ENCODE measurements at places on chromosomes 1 and 21.
A peak's percentile ranks its signal among the peaks of the same experiment; 100 is the strongest.

- peak; percentile 76 for DNase-seq
Measured at GRCh38 chr1:165129568-165130164, 226.8 kb downstream of the LMX1A start.

GRCh38 chr1:180165509-180166435 lies 11.1 kb downstream of the QSOX1 start:
- DNase-seq: no peak

DNA sequence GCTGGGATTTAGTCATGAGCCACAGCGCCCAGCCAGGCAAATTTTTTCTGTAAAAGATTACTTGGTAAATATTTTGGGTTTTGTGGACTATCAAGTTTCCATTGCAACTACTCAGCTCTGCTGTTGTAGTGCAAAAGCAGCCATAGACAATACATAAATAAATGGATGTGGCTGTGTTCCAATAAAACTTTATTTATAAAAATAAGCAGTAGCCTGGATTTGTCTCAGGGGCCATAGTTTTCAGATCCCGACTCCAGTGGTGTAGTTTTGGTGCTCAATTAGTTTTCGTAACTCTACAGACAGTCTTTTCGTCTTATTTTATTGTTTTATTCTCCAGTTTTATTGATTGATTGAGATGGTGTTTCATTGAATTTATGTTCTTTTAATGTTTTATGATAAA lies 80.1 kb upstream of the IVNS1ABP start:
- no peak for DNase-seq

GRCh38 chr21:34523019-34523555 lies 11.1 kb upstream of the KCNE1 start:
- DNase-seq: no peak

DNA sequence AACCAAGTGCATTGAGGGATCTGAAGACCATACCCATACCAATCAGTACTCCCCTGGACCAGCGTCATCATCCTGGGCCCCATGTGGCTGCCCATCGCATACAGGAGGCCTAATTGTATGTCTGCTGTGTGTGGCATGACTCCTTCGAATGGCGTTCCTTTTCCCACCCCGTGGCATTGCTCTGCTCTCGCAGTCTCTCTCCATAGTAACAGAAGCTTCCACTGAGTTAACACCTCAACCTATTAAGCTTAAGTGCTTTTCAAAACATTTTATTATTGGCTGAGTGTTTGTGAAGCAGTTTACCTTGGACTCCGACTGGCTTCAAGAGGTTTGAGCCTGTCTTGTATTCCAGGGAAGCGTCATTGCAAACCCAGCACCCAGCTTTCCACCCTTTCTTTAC lies 187.1 kb upstream of the LMO4 start:
- no peak for DNase-seq

GRCh38 chr1:67624680-67625079 lies 60.3 kb upstream of the GADD45A start:
- no peak for DNase-seq

DNA sequence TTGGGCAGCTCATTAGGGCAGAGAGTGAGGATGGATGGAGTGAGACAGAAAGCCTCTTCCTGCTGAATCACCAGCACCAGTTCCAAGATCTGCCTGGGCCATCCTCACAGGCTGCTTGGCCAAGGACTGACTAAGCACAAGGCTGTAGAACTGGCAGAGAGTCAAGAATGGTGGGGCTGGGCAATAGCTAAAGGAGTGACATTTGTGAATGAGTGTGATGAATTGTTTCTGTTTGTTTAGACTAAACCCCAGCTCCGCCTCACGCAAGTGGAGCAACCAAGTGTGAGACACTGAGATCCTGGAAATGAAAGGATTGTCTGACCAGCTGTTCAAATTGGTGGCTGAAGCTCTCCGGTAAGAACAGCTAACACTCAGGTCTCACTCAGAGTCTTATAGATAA lies 38.6 kb downstream of the BRINP2 start:
- no peak for DNase-seq

DNA sequence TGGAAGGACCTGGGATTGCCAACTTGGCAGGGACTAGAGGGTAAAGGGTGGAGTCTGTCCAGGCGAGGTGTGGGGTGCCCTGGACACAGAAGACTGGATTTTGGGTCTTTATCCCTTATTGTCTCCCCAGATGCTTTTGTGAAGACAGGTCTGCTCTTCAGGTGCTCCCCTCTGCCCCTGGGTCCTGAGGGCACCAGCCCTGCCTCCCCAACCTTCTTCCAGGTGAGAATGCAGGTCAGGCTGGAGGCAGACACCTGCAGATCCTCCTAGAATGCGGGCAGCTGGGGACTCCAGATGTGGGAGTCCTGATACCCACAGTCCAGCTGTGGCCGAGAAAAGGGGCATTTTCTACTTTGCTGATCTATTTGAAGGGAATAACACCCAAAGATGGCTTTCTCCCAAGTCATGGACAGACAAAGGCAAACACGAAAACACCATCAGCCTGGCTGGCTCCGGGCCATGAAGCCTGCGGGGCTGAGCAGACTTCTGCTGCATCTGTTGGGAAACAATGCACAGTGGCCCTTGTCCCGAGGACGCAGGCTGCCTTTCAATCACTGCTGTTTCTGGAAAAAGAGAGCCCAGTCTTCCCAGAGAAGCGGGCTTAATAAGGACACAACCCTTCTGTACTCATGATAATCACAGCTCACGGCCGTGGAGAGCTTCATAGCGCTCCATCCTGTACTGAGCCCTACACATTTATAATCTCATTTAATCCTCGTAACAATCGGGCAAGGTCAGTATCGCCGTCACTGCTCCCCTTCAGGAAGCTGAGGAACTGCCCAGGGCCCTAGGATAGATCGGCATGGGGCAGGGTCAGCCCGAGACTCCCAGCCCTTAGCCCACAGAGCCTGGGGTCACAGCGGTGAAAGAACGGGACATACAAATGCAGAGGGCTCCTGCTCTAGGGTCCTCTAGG lies 62.0 kb upstream of the ABCG1 start:
- DNase-seq: no peak

GRCh38 chr21:42744520-42745445 lies 91.4 kb downstream of the PDE9A start:
- no peak for DNase-seq

- no peak for DNase-seq
Measured at GRCh38 chr1:53398576-53399365, 60.4 kb upstream of the DMRTB1 start.

DNA sequence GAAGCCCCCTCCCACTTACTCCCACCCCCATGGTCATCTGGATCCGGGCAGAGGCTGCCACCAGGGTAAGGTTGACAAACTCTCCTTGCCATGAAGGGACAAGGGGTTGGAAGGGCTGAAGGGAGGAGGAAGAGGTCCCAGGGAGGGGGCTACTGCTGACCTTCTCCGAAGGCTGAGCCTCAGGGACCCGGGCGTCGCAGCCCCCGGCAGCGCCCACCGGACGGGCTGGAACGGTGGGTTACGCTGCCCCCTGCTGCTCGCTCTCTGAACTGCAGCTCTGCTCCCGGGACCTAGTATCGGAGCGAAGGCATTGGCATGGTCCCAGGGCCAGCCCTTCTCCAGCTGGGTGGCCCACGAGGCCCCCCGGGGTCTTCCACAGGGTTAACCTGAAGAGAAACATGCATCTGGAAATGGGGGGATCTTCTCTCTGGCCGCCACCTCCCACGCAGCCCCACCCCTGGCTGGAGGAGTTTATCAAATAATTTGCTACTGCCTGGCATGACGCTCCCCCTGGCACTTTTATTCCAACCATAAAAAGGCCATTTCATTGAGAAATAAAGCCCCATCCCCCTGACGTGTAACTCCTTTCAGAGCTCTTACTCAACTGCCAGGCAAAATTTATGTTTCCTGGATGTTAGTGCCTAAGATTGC lies 70.4 kb upstream of the TARDBP start:
- DNase-seq: peak; percentile 73

- DNase-seq: peak; percentile 37
Measured at GRCh38 chr1:227925582-227926198, 22.0 kb downstream of the WNT9A start.

DNA sequence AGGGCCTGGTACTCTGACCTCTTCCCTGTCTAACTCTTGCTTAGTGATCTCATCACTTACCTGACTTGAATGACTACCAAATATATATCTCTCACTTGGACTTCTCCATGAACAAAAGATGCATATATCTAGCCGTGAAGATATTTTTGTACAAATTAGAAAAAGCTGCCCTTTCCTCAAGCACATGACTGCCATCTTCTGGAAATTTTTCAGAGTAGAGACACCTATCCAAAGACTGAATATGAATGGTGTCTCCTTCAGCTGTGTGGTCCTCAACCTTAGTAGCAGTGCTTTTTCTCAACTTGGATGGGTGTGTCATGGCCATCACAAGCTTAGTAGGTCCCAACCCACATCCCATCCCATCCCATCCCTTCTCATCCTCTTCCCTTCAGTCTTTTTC lies 142.3 kb downstream of the DNM3 start:
- DNase-seq: peak; percentile 69

DNA sequence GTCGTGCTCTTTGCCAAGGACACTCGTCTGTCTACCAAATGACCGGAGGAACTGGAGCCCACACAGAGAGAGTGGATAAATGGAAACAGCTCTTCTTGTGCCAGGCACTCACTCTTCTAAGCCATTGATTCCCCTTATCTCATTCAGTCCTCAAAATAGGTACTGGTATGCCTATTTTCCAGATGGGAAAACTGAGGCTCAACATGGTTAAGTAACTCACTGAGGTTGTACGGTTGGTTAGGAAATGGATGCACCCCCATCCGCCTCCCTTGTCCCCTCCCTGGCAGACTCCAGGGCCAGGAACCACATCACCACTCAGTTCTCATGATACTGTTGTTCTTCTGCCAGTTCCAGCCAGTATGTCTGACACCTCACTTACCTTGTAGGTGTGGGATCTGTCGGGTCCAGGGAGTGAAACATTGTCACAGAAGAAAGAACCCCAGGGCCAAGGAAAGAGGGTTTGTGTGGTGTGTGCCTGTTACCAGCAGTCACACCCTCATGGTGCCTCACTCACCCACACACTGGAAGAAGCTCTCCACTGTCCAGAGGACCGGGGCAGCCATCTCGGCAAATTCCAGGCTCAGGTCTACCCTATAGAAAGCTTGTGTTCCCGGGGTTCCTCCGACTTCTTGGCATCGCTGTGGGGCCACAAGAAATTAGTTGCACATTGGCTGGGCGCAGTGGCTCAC lies 58.8 kb upstream of the TARDBP start:
- no peak for DNase-seq

GRCh38 chr21:32800056-32800455 lies 28.5 kb upstream of the PAXBP1 start:
- no peak for DNase-seq

- peak; percentile 41 for DNase-seq
Measured at GRCh38 chr1:206772243-206772937, at the start of gene IL10. Gene IL10 (minus strand): TSS chr1:206772494. CDS start chr1:206772435, 59 bp downstream.

DNA sequence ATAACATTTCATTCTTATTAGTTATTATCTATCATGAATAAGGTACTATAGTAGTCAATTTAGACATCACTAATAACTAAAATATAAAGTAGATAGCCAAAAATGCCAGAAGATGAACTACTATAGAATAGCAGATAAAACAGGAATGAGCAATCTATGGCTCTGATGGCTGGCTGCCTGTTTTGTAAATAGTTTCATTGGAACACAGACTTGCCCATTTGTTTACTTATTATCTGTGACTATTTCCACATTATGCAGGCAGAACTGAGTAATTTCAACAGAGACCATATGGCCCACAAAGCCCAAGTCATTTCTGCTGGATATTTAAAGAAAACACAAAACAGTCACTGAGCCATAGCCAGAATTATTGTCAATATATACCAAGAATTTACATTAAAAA lies 222.1 kb downstream of the COL24A1 start:
- DNase-seq: no peak

DNA sequence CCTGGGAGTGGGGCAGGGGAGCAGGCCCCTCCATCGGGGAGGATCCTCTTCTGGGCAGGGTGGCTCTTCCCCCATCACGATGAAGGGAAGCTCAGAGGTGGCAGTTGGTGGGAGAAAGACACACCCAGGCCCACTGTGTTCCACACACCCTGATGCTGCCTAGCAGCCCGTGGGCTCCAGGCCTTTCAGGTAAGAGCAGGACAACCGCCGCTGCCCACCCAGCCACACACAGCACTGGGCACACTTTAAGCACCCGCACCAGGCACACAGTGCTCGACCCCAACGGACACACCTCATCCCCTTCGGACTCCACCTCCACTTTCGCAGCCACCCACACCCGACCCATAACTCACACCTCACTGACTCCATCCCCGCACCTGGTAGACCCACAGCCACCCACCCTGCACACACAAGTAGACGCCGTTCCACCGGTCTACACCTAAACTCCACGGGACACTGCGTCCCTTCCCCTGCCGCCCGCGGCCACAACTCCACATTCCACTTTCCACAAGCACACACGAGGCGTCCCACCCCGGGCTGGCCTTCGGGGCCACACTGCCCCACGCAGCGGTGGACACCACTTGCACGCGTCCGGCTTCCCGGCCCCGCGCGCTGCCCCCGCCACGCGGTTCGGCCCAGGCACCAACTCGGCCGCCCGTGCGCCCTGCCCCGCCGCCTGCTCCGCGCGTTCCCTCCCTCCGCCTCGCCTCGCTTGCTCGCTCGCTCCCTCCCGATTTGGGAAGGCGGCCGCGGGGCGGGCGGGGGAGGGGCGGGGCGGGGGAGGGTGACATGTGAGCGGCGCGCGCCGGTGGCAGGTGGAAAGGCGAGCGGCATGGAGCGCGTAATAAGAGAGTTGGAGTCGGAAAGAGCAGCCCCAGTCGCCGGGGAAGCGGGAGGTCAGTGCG lies at the start of gene KCNQ4:
TSS of gene KCNQ4 (plus strand) at position 787 of the 905 bp plus-strand sequence. CDS start 307 bp downstream, outside the sequence.
- peak; percentile 73 for DNase-seq

All from hematopoietic multipotent progenitor cell treated with erythropoietin and hydrocortisone succinate and interleukin-3 and kit ligand, for 6 days (in vitro differentiated cells).